ENCODE measurements at places on chromosomes 3 and 15.

DNA sequence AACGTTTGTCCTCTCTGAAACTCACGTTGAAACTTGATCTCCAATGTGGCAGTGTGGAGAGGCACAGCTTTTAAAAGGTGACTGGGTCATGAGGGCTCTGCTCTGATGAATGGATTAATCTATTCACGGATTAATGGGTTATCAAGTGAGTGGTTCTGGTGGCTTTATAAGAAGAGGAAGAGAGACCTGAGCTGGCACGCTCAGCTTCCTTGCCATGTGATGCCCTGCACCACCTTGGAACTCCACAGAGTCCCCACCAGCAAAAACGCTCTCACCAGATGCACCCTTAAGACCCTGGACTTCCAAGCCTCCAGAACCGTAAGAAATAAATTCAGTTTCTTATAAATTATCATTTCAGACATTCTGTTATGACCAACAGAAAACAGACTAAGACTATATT, 2.6 kb downstream of the PPP1R2 start:
- no peak for DNase-seq

GRCh38 chr3:80060664-80061063, 292.9 kb upstream of the ROBO1 start:
- DNase-seq = no peak

DNA sequence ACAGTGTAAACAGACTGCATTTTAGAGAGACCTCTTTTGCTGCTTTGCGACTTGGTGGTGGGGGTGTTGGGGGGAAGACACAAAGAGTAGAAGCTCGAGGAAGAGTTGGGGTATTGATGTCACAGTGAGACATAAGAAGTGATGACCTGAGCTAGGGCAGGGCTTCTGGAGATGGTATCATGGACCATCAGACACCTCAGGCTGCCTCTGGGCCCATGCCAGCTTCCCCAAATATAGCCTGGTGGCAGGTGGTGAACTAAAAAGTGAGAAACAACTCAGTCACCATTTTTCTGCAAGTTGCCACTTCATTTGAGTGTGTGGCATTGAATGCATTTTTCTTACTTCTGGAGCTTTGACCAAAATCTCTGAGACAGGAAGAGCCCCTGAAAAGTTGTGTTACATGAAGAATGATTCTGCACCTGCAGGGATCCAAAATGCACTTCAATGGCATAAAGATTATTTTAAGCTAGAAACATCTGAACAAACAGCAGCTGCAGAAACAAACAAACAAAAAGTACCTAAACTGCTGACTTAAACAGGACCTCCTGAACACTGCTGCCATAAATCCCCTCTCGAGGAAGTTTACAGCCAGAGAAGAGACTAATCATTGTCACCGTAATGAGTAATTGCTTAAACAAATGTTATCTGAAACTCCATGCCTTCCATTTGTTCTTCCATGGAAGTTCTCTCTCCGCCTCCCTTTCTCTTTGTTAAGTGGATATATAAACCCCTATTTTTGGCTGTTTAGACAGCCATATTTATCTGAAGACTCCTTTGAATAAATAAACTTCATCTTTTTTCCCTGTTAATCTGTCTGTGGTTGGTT, 15.2 kb upstream of the XIRP1 start:
- DNase-seq = peak; percentile 41

- peak; percentile 15 for DNase-seq
Measured at GRCh38 chr15:64029110-64029509, 17.2 kb downstream of the DAPK2 start.

- no peak for DNase-seq
Measured at GRCh38 chr3:157405457-157405856, 31.2 kb upstream of the PTX3 start.

DNA sequence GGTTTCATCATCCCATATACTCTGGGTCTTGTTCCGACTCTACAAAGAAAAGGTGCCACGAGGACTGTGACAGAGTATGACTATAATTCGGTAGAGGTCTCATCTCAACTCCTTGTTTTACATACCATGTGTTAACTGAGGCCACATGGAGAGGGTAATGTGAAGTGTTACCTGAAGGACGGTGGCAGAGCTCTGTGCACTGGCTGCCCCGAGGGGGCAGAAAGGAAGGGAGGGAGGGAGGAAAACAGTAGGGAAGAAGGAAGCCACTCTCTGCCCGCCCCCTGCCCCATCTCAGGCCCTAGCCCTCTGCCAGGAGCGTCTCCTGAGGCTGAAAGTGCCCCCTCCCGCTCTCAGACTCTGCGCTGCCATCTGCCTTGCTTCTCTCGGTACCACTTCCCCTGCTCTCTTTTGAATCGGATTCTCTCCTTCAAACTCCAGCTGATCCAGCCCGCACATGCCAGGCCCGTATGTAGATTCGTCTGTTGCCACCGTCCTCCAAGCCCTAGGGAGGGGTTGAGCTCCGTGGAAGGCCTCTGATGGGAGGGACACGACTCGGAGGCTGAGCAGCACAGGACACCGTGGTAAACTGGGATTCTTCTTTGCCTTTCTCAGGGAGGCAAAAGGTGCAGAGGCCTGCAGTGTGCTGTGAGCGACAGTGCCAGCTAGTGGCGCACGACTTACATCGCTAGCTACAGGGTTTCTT, 70.5 kb upstream of the ATP10A start:
- peak; percentile 13 for DNase-seq

GRCh38 chr3:174397848-174398247, 461.3 kb upstream of the NAALADL2 start:
- DNase-seq = no peak

- no peak for DNase-seq
Measured at GRCh38 chr15:57495554-57496165, 96.0 kb upstream of the MYZAP start.

- DNase-seq = no peak
Measured at GRCh38 chr3:72523429-72524151, 324.7 kb downstream of the SHQ1 start.

GRCh38 chr15:60798821-60799220, 319.9 kb upstream of the ICE2 start:
- DNase-seq = no peak

DNA sequence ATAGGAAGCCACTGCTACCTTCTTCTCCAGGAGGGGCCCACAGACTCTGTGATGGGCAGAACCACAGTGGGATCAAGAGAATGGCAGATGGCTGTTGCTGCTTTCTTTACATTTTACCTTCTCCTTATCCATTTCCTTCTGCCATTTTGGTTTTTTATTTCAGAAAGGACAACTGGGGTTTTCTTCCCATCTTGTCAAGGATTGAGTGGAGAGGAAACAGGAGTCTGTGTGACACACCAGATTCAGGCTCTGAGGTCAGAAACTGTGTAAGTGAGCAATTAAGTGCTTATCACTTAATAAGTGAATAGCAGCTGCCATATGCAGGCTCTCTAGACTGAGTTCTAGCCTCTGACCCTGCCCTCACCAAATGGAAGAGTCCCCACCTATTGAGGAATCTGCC, 47.3 kb downstream of the ITGB5 start:
- no peak for DNase-seq

GRCh38 chr3:37149257-37149656, 25.1 kb downstream of the LRRFIP2 start:
- DNase-seq = no peak

DNA sequence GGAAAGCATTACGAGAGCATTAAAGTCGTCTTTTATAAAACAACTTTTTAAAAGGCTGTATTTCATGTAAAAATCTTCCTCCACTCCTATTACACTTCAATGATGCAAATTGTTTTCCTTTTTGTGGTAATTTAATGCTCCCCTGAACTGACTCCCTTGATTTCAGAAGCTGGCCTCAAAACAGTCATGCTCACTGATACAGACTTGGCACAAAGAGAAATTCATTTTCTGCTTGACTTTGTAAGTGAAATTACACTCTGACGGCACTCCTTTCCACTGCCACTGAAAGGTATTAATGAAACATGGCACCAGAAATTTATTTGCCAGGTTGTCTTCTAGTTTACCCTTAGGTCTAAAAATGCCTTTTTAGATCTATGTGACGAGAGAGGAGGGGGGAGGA, 215.5 kb downstream of the LRRC3B start:
- DNase-seq = no peak

- no peak for DNase-seq
Measured at GRCh38 chr3:126441256-126441880, 34.3 kb downstream of the ZXDC start.

GRCh38 chr3:170483485-170484262, 65.0 kb downstream of the CLDN11 start:
- DNase-seq = no peak

GRCh38 chr15:57662802-57663201, 43.7 kb upstream of the POLR2M start:
- DNase-seq = no peak

GRCh38 chr3:8937064-8938020, 25.9 kb downstream of the RAD18 start:
- DNase-seq = no peak

DNA sequence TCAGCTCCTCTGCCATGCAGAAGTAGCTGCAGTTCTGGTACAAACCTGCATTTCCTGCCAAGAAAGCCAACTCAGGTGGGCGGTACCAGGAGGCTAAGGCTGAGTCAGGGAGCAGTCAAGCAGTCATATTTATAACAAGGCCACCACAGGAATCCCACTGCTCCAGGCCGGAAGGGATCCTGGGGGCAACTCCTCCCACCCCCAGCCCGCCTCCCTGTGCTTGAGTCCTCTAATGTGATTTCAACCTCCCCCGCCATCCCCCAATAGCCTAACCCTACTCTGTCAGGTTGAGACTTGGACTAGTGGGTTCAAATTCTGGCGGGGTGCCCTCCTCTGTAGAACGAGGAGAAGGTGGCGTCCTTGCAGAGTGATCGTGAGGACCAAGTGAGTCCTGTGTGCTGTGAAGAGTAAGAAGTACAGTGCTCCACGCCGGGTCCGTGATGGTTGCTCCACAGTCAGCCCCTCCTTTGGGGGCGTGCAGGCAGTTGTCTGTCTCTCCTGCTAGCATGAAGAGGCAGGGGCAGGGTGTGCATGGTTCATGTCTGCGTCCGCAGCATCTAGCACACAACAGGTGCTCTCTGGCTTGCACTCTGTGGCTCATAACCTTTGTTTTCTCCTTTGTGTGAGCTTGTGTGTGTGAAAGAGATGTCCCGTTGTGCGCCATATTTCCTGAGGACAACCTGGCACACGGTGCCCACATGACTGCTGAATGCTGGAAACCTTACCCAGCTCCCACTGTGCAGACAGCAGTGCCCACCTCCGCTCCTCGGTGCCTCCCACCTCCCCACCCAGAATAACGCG, 78.3 kb downstream of the SMAD6 start:
- DNase-seq = no peak

DNA sequence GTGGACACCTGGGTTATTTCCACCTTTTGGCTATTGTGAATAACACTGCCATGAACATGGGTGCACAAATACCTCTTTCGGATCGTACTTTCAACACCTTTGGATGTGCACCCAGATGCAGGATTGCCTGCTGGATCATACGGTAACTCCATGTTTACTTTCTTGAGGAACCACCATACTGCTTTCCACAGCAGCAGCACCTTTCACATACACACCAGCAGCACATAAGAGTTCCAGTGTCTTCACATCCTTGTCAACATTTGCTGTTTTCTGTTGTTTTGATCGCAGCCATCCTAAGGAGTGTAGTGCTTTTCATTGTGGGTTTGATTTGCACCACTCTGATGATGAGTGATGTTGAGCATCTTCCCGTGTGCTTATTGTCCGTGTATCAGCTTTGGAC, 51.3 kb downstream of the NUP210 start:
- DNase-seq = no peak

DNA sequence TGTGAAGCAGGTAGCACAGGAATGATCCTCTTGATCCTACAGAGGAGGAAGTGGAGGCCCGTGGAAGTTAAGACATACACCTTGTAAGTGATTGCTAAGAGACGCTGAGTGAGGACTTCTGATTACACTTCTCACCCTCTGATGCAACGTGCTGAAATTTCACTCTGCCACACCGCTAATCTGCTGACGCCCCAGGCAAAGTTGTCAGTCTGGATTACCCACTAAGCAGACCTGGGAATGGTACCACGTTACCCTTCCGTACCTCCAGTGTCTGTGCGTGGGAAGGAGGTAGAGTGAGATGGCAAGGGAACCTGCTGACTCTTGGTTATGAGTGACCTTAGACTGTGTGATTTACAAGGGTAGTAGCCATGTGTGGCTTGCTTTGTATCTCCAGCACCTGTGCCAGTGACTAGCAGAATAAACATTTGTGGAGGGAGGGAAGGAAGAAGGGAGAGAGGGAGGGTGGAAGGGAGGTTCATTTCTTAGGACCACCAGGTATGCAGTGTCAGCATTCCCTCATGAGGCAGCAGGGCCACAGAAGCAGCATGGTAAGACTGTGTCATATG, 115.0 kb downstream of the ALDH1A2 start:
- no peak for DNase-seq

GRCh38 chr15:51378406-51378805, 37.0 kb downstream of the GLDN start:
- DNase-seq = no peak

GRCh38 chr3:16494814-16495431, 18.6 kb downstream of the RFTN1 start:
- DNase-seq = no peak

DNA sequence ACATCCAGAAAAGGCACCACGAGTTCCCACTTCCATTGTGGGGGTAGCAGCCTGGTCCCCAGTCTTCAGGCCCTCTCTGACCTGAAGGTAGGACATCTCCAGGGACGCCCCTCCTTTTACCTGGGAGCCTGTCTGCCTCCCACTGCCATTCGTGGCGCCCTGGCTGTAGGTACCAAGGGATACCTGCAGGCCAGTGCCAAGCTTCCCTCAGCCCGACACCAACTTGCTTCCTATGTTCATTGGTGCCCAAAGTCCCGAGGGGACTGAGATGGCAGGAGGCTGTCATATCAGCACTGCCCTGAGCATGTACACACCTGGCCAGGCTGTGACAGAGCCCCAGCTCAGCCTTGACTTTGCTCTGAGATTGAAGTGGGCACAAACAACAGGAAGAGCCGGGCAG, 137.3 kb upstream of the CNTN3 start:
- DNase-seq = no peak

GRCh38 chr15:95352631-95353187, 977.8 kb upstream of the NR2F2 start:
- no peak for DNase-seq

GRCh38 chr3:46564190-46565021, 1.7 kb downstream of the LRRC2 start:
- no peak for DNase-seq

DNA sequence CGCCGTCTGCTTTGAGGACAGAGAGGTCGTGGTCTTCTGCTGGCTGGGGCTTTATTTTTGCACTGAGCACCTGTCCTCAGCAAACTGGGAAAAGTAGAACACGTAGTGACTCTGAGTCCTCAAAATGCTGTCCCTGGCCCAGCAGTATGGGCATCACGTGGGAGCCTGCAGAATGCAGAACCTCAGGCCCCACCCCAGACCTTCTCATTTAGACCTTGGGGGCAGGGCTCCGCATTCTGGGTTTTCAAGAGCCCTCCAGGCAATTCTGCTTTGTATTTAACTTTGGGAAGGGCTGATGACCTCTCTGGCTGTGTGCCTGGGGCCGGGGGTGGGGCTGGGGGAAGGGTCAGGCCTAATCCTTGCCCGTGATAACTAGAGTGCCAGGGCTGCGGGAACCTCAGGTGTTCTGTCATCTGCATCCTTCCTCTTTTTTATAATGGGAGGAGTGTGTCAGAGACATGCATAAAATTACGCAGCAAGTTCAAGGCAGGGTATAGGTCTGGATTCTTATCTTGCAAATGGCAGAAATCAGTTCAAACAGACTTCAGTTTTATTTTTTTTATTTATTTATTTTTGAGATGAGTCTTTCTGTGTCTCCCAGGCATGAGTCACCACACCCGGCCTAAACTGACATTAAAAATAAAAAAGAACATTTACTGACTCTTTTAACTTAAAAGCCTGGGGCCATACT, 11.1 kb downstream of the SLC6A6 start:
- no peak for DNase-seq

Data from NCI-H510A (cell line).